SW480 (cell line): ENCODE measurements at places on chromosomes 2 and 18.
A peak's percentile ranks its signal among the peaks of the same experiment; 100 is the strongest.

DNA sequence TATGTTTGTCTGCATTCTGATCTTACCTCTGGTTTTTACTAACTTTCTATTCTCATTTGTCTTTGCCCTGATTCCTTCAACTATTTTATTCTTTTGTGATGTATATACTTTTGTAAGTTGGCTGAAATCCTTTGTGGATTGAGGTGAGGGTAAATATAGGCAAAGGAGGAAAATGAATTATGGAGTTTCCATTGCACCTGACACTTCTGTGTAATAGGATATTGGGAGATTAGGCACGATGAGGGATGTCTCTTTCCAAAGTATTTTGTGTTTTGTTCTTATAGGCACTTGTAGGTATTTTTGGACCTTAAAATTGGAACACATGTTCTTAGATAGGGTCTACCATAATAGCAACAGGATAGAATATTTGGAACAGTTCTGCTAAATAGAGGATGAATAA is 76.4 kb downstream of the HRH4 start:
- no peak for DNase-seq

DNA sequence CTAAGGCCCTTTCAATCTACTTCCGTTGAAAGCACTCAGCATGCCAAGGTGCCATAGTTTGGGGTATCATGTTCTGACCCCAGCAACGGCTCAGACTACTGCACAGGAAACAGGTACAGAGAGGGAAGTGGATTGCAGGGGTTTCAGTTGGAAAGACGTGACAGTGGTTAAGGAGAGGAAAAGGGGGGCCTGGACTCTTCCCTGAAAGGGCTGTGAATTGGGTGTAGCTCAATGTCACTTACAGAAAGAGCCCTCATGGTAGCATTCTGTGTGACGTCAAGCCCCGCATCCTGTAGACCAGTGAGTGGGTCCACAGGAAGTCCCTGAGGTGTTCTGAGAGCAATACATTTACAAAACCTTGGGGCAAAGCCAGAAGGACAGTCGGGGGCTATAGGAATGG is 121.5 kb upstream of the GYPC start:
- no peak for DNase-seq

DNA sequence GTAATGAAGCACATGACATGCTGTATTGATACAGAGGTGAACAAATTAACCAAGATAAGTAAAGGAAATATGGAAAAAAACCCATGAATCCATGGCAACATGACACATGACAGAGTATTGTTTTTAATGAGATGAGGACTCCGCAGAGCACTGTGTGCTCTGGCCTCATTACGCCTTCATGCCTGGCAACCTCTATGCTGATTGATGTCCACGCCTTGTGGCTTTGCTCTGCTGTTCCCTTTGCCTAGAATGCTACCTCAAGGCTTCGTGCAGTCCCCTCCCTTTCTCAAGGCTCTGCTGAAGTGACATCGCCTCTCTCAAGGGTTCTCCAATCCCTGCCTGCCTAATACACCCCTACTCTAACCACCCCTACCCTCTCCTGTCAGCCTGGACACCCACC is 8.4 kb downstream of the SIGLEC15 start:
- DNase-seq: no peak

- no peak for DNase-seq
Observed at GRCh38 chr2:207156451-207157161, 9.1 kb downstream of the KLF7 start.

DNA sequence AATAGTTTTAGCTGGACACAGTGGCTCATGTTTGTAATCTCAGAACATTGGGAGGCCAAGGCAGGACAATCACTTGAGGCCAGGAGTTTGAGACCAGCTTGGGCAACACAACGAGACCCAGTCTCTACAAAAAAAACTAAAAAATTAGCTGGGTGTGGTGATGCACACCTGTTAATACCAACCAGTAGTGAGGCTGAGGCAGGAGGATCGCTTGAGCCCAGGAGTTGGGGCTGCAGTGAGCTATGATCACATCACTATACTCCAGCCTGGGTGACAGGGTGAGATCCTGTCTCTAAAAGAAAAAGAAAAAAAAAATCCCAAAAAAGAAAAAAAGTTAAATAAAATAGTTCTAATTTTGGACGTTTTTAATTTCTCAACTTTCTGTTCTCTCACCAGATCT is 68.7 kb downstream of the MAP4K3 start:
- DNase-seq: no peak

- DNase-seq: no peak
Observed at GRCh38 chr2:203590496-203590895, 55.4 kb upstream of the RAPH1 start.

DNA sequence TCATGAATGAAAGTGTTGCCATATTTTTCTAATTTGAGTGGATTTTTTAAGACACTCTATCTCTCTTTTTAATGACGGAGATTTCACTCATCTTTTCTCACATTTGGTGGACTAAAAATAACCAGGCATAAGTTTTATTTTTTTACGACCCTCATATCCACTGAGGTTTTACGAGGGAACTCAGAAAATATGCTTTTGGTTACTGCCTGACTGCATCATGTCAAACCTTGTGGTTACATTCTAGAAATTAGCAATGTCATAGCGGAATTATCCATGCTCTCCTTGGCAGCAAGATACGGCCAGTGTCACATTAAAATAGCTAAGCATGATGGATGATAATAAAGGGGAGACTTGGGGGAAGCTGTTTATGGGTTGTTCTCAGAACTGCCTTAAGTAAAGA is 428.6 kb upstream of the FSHR start:
- DNase-seq: no peak

DNA sequence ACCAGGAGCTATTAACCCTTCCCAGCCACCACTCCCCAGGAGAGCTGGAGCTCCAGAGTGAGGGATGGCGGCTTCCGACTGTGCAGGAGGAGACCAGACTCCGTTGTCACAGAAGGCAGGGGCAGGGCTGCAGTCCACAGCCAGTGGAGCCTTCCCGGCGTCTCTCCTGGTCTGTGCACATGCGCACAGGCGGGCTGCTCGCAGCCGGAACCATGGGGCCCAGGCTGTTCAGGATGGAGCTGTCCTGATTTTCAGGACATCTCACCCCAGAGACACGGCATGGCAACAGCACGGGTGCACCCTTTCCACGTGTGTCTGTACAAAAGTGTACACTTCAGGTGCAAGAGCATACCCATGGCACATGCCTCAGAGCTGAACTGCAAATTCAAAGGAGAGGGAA is 28.9 kb downstream of the EIPR1 start:
- no peak for DNase-seq

DNA sequence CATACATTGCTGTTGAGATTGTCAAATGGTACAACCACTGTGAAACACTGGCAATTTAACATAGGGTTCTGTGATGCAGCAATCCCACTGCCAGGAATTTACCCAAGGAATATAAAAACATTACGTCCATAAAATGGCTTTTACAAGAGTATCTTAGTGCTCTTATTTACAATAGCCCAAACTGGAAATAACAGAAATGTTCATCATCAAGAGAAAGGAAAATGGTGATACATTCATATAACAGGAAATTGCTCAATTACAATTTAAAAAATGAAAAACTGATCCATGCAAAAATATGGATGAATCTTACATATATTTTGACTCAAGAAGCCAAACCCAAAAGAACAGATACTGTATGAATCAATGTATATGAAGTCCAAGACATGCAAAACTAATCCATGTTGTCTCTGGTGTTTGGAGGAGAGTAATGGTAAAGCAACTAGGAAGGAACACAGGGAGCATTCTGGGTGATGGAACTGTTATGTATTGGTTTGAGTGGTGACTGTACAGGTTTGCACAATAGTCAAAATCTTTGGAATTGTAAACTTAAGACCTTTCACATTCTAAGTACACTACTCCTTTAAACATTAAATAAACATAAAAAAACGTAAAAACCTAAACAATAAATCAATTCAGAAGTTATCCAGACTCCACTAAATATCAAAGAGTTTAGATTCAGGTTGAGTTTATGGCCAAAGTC is 104.8 kb upstream of the WDR75 start:
- DNase-seq: no peak

- DNase-seq: no peak
Observed at GRCh38 chr2:128154225-128154624, 63.2 kb downstream of the UGGT1 start.

DNA sequence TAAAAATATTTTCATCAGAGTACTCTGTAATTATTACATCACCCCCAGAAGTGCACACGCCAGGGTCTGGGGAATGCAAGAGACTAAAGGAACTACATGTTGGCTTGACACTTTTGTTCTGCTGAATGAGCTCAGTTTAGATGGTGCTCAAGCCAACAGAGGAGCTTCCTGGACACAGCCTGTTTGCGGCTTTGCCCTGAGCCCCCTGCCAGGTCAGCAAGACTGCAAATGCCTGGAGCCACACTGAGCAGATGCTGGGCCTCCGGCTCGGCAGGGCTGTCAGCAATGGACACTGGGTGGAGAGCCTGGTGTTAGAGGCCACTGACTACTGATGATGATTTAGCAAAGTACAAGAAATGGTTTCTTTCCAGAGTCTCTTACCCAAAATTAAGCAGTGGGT is 31.9 kb downstream of the PTPN18 start:
- DNase-seq: no peak

DNA sequence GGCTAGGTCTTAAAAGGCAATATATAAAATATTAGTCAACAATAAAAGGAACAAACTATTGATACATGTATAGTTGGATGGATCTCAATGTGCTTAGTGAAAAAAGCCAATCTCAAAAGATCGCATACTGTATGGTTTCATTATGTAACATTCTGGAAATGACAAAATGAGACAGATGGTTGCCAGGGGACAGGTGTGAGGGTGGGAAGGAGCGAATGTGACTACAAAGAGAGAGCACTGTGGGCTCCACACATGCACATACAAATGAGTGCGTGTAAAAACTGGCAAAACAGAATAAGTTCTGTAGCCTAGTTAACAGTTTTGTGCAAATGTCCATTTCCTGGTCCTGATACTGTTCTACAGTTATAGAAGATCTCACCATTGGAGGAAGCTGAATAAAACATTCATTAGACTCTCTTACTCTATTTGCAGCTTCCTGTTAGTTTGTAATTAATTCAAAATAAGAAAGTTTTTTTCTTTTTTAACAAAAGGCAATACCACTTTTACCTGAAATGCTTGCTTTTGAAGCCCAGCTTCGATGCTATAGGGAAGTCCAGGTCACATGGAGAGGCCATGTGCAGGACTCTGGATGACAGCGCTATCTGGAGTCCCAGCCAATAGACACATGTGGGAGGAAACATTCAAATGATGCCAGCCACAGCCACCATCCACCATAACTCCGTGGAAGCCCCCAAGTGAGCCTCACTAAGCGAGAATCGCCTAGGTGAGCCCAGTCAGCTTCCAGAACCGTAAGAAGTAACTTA is 21.0 kb upstream of the C2orf80 start:
- no peak for DNase-seq

- no peak for DNase-seq
Observed at GRCh38 chr2:1052771-1053191, 102.1 kb downstream of the SNTG2 start.

- DNase-seq: no peak
Observed at GRCh38 chr2:238997684-238998083, 149.8 kb downstream of the TWIST2 start.

DNA sequence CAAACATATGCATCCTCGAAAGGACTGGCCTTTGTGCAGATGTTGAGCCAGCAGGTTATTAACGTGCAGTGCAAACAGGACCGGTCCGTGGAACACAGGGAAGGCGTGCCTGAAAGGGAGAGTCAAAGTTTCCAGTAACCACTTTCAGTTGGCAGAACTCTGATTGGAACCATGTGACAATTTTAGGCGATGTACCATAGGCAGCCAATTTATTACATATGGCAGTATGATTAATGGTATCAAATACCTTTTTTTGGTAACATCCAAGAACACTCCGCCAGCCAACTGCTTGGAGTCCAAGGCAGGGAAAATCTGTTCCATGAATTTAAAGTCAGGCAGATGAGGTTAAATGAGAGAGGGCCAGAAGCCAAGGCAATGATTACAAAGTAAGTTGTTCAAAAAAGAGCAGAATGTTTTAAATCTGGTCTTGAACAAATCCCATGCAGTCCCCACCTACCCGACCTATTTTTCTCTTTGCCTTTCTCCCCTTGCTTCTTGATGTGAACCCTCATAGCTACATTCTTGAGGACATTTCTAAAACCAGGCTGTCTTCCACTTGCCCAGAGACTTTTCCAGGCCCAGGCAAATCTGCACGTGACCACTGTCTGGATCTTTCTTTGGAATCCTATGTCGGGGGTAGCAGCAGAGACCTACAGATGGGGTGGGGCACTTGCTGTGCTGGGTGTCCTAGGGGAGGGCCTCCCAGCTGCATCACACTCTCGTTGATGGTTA is 351.7 kb downstream of the HRH4 start:
- no peak for DNase-seq

DNA sequence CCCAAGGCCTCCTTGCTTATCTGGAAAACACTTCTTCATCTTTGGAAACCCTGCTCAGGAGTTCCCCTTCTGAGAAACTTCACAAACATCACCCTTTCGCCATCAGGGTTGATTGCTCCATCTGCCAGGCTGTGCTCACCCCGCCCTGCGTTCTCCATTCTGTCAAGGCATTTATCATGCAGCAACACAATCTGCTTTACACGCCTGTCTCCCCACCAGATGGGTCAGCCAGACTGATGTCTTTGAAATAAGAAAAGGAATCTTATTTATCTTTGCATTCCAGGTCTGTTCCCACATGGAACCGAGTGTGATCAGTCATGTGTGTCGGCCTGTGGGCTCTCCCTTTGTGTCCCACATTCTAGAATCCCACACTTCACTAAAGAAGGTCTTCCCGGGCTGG is 110.0 kb upstream of the ARL4C start:
- DNase-seq: no peak

- DNase-seq: no peak
Observed at GRCh38 chr18:9619056-9619455, 4.7 kb upstream of the PPP4R1 start.

DNA sequence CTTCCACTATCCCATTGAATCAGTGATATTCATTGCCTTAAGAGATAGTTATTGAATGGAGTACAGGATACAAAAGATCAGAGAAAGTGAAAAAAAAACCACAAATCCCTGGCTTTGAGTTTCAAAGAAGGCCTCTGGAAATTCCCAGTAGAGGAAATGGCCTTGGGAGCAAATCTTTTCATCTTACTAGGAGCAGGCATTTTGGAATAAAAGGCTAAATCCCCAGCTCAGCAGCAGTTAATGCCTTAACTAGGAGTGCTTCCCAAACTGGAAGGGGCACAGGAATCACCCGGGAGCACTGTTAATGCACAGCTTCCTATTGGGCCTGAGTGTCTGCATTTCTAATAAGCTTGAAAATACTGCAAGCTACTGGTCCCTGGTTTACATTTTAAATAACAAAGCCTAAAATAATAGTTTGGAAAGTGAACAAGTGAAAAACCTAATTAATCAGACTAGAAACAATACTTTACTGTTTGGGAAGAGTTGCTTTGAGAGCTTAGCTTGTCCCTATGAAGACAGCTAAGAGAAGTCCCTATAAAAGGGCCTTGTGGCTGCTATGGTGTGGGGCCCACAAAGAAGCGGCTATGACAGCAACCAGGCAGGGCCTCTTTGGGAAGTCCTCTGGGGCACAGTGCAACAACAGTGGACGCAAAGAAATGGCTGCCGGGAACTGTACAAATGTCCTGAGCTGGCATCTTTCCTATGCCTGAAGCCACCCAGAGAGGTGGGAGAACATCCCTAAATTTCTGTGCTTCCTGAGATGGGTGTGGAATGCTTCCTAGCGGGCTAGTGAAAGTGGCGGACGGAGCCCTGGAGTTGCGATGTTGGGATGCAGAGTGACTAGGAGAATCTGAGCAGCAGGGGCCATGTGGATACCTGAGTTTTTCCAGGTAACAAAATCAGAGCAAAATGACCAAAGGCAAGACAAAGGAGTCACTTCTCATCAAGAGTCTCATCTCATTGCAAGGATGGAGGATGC is 117.1 kb upstream of the KLHL14 start:
- no peak for DNase-seq

- no peak for DNase-seq
Observed at GRCh38 chr18:5288517-5288935, 7.0 kb downstream of the ZBTB14 start.

- peak; percentile 37 for DNase-seq
Observed at GRCh38 chr2:160062292-160063005, at the start of gene PLA2R1. Gene PLA2R1 (minus strand): TSS chr2:160062615. CDS start chr2:160062403, 212 bp downstream.
